Activated CD8-positive, alpha-beta memory T cell treated with anti-CD3 and anti-CD28 coated beads for 4 hours (primary cell): ENCODE measurements at places on chromosomes 12 and 14.
A peak's percentile ranks its signal among the peaks of the same experiment; 100 is the strongest.

DNA sequence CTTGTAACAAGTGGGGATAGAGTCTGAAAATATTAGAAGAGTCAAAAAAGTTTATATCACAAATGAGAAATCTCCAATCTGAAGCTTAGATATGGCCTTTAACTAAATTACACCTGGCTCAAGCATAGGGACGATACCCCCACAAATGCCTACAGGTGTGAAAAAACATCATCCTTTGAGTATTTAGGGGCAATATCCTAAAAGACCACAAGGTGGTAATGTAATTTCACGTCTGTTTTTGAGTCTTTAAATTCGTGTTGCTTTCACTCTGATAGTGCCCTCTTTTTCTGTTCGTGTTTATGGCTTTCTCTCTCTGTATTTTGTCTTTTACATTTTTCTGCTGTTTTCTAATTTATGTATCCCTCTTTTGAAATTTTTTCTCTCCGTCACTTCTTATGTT is 84.3 kb downstream of the ETNK1 start:
- DNase-seq = no peak

DNA sequence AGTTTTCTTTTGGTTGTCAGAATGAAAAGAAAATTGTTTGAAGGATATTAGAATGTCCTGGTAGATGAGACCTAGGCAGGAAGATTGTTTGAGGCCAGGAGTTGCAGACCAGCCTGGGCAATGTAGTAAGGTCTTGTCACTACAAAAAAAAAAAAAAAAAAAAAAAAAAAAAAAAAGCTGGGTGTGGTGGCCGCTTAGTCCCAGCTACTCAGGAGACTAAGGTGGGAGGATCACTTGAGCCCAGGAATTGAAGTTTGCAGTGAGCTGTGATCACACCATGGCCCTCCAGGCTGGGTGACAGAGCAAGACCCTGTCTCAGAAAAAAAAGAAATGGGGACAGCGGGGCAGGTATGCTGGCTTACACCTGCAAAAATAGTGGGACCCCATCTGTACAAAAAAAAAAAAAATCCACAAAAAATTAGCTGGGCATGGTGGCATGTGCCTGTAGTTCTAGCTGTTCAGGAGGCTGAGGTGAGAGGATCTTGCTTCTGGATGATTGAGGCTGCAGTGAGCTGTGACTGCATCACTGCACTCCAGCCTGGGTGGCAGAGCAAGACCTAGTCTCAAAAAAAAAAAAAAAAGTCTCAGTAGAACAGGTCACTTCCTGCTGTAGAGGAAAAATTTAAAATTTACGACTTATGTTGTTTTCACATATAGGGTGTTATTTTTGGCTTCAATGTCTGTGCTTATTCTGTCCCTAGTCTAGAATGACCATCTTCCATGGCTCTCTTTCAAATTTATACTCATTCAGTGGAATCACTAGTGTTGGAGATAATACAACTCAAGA is 70.7 kb downstream of the PPHLN1 start:
- no peak for DNase-seq

DNA sequence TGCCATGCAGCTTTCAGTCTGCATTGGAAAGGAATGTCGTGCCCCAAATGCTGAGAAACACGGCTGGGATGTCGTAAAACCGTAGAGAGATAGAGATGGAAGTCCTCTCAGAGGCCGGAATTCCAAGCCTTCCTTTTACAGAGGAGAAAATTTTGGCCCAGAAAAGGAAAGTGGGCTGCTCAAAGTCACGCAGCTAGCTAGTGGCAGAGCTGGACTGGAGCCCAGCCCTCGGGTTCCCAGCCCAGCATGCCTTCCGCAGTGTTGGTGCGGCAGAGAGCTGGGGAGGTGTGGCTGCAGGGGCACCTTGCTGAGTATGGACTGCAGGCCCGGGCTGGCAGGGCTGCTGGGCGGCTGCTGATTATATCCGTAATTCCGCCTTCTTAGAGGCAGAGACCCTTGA is 50.3 kb downstream of the KCNA1 start:
- no peak for DNase-seq

DNA sequence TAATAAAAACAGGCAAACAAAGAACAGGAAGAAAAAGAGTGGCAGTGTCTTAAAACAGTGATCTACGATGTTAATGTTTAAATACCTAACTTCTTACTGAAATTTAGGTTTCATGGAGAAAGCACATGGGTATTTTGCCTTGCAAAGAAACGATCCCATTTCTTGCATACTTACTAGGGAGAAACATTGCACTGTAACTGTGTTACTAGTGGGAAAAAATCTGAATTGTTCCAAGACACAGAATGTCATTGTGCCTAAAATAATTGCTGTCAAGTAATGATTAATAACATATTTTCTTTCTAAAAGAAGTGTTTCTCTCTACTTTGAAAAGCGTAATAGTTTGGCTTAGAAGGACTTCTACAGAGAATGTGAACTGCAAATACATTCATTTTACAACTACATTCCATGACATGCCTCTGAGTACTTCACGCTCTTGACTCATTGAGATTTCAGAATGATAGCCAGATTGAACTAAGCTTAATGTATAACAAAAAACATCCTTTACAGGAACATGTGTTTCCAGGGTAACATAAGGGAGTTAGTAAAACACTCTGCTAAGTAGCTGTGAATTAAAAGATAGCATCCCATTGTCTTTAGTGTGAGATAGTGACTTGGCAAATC is 256.2 kb upstream of the CPNE8 start:
- no peak for DNase-seq

GRCh38 chr12:40175045-40175444 is 49.8 kb upstream of the LRRK2 start:
- DNase-seq = no peak

GRCh38 chr12:124352839-124353238 is 57.9 kb downstream of the RFLNA start:
- no peak for DNase-seq

DNA sequence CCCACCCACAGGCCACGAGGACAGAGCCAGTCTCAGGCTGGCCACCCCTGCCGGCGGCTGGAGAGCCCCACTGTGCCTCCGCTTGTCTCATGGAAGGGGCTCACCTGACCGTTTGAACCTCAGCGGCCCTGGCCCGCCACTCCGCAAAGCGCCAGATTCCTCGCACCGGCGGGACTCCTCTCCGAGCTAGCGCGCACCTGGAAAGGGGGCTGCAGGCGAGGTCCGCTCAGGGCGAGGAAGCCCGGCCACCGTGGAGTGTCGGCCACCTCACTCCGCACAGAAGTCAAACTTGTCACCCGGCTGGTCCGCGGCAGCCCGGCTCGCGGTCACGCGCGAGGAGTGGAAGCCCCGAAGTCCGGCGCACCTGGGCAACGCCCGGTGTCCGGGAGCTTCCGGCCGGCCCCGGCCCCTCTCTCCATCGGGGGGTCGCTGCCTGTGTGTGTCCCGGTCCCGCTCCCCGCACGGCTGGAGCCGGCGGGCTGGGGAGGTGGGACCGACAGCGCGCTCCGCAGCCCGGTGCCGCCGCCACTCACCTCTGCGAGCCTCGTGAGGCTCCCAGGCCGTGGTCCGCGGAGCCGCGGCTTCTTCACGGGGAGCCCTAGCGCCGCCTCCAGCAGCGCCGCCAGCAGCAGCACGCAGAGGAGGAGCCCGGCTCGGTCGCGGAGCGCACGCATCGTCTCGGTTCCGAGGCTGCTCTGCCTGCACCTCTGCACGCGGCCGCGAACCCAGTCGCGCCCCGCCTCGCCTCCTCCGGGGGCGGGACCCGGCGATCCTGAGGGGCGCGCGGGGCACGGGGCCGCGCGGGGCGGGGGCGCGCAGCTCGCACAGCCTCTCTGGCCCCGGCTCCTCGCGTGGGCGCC is at the start of gene ISM2:
TSS of gene ISM2 (minus strand) at position 697 of the 860 bp plus-strand sequence. CDS start at position 674, 23 bp downstream.
- peak; percentile 8 for DNase-seq

- no peak for DNase-seq
These were observed 42.5 kb downstream of the PRKAB1 start for GRCh38 chr12:119710374-119710964.

DNA sequence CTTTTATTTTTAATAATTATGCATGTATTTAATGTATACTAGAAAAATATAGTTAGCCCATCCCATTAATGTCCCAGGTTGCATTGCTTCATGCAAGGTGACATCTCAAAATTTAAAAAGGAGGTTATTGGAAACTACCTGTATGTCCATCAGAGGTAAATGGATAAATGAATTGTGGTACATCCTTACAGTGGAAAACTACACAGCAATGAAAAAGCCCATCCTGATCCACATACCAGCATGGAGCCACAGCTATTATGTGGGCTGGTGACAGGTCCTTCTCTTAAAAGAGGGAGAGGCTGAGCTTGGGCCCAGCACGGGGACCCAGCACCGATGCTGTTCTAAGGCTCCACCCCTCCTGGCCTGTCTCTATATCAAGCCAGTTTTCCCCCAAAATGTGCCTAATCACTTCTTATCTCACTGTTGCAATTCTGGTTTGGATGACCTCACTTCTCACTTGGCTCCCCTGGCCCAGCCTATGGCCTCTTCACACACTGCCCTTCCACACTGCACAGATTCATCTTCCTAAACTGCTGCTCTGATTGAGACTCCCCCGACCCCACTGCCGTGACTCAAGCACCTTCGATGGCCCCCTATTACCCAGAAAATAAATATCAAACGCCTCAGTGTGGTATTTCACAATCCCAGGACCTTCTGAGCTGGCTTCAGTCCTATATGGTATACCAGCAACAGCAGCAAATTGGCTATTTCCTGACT is 97.1 kb upstream of the NCOR2 start:
- DNase-seq = no peak

GRCh38 chr14:60222820-60223219 is 26.2 kb upstream of the PPM1A start:
- no peak for DNase-seq

- no peak for DNase-seq
These were observed 75.0 kb upstream of the OVCH1 start for GRCh38 chr12:29572464-29572863.

GRCh38 chr12:124884587-124885438 is 21.1 kb upstream of the SCARB1 start:
- DNase-seq = no peak

GRCh38 chr14:68181519-68182326 is 362.1 kb downstream of the RAD51B start:
- no peak for DNase-seq

DNA sequence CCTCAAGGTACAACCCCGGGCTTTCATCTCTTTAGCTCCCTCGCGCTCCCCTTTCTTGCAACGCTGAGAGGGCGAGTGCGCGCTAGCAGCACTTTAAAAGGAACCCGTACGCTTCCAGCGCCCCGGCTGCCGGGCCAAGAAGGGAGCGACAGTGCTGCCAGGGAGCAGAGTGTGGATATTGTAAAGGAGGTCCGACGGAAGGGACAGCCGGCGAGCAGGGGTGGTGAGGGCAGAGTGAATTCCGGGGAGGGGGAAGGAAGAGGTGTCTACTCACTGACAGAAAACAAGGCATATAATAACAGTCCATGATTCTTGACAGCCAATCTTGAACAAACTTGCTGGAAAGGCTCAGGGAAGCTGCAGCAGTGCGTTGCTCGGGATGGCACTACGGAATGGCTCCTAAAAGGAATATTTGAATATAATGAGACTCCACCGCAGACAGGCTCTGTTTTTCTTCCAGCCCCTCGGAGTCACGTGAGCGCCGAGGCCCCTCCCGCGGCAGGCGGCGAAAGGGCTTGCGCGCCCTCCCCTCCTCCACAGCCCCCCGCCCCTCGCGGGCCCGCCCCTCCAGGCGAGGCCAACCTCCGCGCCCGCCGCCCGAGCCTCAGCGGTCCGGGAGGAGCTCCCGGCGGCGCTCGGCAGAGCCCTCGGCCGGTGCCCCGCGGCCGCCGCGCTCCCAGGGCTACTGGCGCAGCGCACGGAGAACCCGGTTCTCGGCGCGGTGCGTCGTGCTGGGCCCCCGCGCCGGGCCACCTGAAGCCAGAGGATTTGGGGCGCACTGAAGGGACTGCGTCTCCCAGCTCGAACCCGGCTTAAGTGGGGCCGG is 3.4 kb downstream of the BMP4 start:
- no peak for DNase-seq

GRCh38 chr12:3342051-3342450 is 149.0 kb upstream of the PRMT8 start:
- no peak for DNase-seq

DNA sequence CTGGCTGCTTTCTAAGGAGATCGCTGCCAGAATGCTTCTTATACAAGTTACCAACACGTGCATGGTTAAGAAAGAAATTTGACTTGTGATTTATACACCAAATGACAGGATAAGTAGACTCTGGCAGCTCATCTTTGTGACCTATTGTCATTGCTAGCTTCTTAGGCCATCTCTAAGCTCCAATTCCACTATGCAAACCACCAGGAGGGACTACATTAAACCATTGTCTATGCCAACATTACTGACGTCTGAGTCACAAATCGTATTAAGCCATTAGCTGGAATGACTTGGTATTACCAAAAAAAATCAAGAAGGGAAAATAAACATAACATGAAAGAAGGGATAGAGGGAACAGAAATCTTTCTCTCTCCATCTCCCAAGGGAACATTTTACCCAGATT is 15.8 kb upstream of the VPS33A start:
- DNase-seq = no peak

- DNase-seq = no peak
These were observed 81.1 kb downstream of the ITPK1 start for GRCh38 chr14:93034671-93034994.

- no peak for DNase-seq
These were observed 24.9 kb upstream of the PPP2R5C start for GRCh38 chr14:101736585-101736984.

DNA sequence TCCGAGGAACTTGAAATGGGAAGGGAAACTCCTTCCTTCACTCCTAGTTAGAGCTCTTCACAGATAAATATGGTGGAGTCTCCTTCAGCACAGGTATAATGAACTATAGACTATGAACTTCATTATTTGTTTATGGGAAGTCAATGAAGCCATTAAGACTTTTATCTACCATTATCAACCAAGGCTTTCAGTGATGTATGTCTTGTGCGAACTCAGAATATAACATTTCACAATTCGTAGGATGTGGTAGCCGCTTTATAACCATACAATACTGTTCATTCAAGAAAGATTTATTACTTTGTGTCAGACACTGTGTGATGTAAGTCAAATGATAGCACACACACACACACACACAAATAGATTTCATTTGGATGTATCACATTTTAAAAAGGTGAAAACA is 24.8 kb upstream of the ETNK1 start:
- no peak for DNase-seq

- no peak for DNase-seq
These were observed 142.7 kb downstream of the RAD51B start for GRCh38 chr14:67962215-67962644.

DNA sequence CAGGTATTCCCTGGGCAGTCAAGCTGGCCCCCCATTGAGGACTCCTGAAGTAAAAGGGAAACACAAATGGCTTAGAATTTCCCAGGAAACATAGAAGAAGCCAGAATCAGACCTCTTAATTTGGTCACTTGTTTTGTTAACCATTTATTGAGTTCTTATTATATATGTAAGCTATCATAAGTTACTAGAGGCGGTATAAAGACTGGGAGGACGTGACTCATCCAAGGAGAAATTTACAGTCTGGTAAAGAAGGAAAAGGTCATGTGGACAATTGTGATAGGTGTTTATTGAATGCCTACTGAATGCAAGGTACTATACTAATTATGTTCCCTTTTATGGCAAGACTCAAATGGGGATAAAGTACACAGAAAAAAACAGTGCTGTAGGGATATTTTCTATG is 146.7 kb downstream of the DYRK2 start:
- DNase-seq = no peak

GRCh38 chr14:96802963-96803362 is 5.8 kb downstream of the VRK1 start:
- no peak for DNase-seq
